ENCODE measurements at places on chromosomes 3 and 15. TPM values are rescaled to one million over a fixed set of nuclear protein-coding genes. Genes with fewer than 3 reads are reported as not detected.

GRCh38 chr3:58272891-58273290 is 33.2 kb upstream of the RPP14 start:
- no peak for DNase-seq

- peak; percentile 30 for DNase-seq
These were observed 56.8 kb downstream of the MYH15 start for GRCh38 chr3:108453565-108453964.

DNA sequence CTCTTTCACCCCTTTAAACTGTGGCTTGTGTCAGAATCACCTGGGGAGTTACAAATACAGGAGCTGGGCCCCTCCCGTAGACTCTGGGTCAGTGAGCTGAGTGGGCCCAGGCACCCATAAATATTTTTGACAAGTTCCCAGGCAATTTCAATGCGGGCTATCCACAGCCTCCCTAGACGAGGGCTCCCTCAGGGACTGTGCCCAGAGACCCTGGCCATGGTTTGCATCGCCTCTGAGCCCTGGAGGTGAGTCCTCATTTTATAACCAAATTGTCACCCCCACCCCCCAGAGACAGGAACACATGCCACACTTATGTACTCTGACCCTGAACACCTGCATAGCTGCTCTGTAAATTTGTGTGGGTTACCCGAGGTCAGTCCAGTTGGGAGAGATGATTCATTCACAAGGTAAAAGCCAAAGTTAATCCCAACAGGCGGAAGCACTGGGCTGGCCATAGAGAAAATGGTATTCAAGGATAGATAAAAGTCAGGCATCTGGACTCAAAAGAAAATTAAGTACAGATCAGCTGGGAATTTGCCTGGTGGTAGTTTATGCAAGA is 146.5 kb upstream of the SLC6A11 start:
- DNase-seq, result no peak

DNA sequence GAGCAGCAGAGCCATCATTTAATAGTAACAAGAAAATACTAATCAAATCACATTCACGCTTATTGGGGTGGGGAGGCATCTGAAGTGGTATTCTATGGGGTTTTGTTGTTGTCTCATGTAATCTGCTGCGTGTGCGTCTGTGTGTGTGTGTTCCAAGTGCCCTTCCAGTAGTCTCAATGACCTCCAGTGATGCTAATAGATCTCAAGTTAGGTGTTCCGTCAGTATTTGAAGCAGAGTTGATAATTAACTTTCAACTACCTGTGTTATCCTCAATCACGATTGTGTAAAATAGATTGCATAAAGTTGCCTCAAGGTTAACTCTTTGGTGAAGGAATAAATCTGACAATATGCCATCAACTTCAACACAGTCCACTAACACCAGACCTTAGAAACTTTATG is 375.0 kb downstream of the MECOM start:
- DNase-seq, result no peak

- no peak for DNase-seq
These were observed 50.0 kb upstream of the PSMD6 start for GRCh38 chr3:64073158-64073761.

The SLC6A11 gene
- total RNA-seq, result not detected

GRCh38 chr3:41001556-41001955 is 197.7 kb upstream of the CTNNB1 start:
- no peak for DNase-seq

DNA sequence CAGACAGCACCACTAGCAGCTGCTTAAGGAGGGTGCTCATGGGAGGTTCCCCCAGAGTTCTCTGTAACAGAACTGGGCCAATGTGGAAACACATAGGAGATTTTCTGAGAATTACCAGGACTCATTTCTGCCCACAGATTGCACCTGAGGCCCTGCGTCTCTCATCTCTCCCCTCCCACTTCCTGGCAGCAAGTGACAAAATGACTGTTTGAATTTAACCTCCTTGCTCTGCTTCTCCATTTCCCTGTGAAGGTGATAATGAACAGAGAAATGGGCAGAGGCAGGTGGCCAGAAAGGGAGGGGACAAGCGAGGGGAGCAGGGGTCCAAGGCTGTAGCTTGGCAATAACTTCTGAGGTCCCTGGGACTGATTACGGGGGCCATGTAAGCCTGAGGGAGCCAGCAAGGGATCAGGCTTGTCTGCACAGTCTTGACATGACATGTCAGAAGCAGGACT is 8.0 kb downstream of the EPHB1 start:
- DNase-seq, result no peak

The GOLGA6L10 gene
- total RNA-seq, result 0.39 TPM

DNA sequence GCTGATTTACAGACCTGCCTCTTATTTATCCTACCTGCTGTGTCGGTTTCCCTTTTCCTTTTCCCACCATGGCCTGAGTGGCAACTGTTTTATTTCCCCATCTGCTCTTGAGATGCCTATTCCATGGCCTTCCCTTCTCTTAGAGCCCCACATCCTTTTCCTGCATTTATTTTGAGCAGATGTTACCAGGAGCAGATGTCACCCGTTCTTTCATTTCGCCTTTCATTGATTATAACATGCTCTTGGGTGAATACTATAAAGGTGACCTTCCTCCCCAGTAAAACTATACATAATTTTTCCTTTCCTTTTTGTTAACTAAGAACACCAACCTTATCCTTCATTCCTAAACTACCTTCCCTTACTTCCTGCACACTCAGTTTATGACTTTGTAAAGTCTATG is 8.5 kb upstream of the P2RY1 start:
- no peak for DNase-seq

The CD86 gene
- total RNA-seq, result not detected

The TMIE gene
- not detected for total RNA-seq

DNA sequence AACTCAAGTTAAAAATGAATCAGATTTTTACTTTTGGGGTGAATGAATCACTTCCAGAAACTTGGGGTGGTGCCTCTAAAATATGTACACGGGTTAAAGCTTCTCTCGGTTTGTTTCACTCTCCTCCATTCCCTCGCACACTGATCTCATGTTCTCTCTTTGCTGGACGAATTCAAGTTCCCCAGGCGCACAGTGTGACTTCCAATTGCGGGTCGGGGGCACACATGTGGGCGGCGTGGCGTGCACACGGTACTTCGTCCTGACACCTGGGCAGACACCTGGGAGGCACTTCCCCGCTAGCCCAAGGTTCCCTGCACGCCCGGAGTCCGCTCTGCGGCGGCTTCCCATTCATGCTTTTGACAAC is 692 bp downstream of the SCAANT1 start:
- peak; percentile 10 for DNase-seq

DNA sequence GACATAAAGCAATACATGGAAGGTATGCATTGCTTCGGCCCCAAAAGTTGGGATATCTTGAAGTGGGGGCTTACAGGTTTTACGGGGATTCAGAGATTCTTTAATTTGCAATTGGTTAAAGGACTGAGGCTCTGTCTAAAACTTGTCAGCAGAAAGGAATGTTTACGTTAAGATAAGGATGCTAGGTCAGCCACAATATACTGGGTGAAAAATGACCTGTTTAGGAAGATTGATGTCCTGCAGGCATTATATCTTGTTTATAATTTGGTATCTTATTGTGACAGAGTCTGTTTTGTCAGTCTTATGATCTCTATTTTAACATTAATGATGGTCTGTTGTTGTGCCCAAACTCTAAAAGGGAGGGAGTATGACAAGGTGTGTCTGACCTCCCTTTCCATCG is 15.3 kb upstream of the CCNDBP1 start:
- no peak for DNase-seq

The CSPG5 gene
- total RNA-seq, result 0.17 TPM

DNA sequence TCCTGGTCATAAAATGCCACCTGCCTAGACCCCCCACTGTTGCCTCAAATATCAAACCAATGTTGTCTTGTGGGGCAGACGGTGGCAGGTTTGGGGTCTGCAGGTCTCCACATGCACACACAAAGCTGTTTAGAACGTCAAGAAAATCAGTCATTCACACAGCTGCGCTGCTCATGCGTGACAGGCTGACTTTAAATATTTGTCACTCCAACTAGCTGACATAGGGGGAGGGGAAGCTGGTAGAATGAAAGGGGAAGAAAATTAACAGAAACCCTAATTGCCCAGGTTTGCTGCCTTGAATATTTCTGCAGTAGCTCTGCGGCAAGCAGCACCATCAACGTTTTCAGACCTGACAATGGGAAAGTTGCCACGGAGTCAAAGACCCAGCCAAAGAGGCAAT is 201.8 kb downstream of the ABHD5 start:
- DNase-seq, result no peak

DNA sequence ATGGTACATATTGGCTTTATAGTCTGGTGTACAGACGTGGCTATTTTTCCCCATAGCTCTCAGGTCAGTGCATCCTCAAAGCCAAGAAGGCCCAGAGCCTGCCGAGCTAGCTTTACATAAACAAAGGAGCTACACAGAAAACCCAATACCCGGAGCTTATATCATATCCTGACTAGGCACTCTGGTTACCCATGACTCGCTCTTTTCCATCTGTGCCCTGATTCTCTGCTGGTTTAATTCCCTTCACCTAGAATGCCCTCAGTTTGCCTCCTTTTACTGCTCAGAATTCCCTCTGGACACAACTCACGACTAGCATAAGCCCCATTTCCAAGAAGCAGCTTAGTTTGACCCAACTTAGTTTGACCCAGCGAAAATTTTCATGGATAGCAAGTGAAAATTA is 110.8 kb downstream of the TIGIT start:
- peak; percentile 11 for DNase-seq

DNA sequence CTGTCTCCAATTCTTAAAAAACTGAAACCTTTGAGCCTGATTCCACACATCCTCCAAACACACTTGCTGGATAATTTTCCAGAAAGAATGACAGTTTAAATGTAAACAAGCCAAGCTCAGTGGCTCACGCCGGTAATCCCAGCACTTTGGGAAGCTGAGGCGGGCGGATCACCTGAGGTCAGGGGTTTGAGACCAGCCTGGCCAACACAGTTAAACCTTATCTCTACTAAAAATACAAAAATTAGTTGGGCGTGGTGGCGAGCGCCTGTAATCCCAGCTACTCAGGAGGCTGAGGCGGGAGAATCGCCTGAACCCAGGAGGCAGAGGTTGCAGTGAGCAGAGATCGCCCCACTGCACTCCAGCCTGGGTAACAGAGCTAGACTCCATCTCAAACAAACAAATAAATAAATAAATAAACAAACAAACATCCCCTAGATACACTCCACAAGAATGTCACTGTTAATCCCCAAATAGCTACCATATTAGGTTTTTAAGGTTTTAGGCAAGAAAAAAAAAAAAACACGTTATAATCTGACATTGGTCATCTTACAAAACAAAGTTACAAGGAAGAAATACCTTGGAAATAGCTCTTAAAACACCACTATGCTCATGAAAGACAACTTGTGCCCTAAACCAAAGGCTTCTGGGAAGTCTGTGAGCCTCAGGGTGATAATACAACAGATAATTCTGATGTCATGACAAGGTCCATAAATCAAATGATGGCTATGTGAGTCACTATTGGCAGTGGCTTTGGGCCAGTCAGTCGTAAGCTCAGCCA is 13.2 kb downstream of the TNIK start:
- DNase-seq, result peak; percentile 90

The MAP1A gene
- 136 TPM for total RNA-seq

The MST1R gene
- 0.20 TPM for total RNA-seq

GRCh38 chr3:177994976-177995375 is 541.3 kb upstream of the KCNMB2 start:
- DNase-seq, result no peak

- no peak for DNase-seq
These were observed 819.7 kb downstream of the FHIT start for GRCh38 chr3:60431599-60431958.

DNA sequence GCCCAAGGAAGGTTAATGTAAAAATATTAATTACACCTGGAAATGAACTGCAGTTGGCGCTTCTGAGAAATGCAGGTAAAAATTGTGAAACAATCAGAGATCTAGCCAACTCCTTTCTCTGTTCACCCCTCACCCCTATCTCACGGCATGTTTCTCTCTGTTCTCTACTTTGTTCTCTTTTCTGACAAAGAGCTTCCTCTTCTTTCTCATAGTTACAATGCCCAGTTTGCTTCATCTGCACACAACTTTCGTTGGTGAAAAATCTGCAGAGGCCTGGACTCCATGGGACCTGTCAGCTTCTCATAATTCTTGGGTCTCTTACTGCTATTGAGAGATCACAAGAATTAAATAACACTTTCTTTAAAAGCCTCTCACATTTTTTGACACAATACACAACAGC is 212.9 kb upstream of the LRRN1 start:
- no peak for DNase-seq

Data from HFFc6 (cell line).